GM04504 (cell line): ENCODE measurements at places on chromosomes 11 and 22.
A peak's percentile ranks its signal among the peaks of the same experiment; 100 is the strongest.

DNA sequence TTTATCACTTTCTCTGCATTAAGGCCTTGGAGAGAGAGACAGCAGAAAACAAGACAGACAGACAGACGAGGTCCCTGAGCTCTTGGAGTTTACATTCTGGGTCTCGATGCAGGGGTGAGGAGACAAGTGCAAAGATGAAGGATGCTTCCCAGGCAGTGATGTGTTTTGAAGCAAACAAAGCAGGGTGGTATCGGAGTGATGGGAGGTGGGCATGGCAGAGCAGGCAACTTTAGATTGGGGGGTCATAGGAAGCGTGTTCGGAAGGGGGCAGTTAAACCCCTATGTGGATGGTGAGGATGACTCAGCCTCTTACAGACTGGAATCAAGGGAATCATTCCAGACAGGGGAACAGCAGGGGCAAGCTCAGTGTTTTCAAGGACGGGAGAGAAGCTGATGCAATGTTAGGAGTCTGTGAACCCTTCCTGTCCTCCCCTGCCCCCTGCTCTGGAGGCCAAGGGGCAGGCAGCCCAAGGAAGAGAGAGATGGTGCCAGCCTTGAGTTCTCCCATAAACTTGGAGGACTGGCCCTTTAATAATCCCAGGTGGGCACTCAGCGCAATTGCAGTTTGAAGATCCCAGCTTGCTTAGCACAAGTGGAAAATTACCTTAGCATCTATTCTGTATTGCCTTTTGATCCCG is 180.2 kb downstream of the CHST1 start:
- DNase-seq = no peak

GRCh38 chr11:72673284-72673942 is 809 bp downstream of the PDE2A start:
- DNase-seq = no peak

- DNase-seq = no peak
Observed at GRCh38 chr11:13786688-13787087, 118.2 kb downstream of the FAR1 start.

- no peak for DNase-seq
Observed at GRCh38 chr11:85685125-85685819, 723 bp downstream of the CCDC89 start.

- no peak for DNase-seq
Observed at GRCh38 chr11:35163702-35164496, 24.9 kb downstream of the CD44 start.

DNA sequence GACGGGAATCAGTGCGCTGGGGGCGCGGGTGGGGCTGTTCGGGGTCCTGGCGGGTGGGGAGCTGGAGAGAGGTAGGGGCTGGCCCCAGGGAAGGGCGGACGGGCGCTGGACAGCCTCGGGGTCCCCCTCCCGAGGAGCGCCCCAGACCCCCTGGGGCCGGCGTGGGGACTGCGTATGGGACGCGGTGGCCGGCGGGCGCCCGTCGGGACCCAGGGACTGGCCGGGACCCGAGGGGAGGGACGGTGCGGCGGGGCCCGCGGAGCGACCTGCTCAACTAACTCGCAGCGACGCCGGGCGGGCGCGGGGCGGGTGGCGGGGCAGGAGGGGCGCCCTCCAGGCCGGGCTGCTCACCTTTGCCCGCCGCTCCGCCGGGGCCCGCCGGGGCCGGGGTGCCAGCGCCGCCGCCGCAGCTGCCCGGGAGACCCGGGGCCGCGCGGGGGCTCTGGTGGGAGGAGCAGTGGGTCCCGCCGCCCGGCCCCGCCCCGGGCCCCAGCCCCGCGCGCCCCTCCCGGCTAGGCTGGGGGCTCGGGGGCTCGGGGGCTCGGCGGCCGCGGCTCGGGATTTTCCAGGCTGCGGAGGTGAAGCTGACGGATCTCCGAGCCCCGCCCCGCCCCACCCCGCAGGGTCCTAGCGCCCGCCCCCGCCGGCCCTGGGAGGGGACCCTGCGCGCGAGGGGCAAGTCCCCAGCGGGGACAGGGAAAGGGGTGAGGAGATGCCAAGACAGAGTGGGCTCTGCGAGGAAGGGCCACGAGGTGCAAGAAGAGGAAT is 12.3 kb downstream of the STARD10 start:
- DNase-seq = no peak

- DNase-seq = no peak
Observed at GRCh38 chr11:126927623-126928022, 72.9 kb downstream of the KIRREL3 start.

GRCh38 chr11:124069429-124070401 is 28.6 kb upstream of the OR10G7 start:
- peak; percentile 13 for DNase-seq

GRCh38 chr22:49305214-49305965 is 522.3 kb downstream of the BRD1 start:
- DNase-seq = no peak

GRCh38 chr11:14974515-14975251 is 2.5 kb upstream of the CALCA start:
- no peak for DNase-seq
